ENCODE measurements at places on chromosomes 16 and 17. TPM values are rescaled to one million over a fixed set of nuclear protein-coding genes. Genes with fewer than 3 reads are reported as not detected.

The TNFRSF13B gene
- 0.47 TPM for polyA plus RNA-seq

The CA4 gene
- polyA plus RNA-seq: not detected

GRCh38 chr17:61381537-61381936 lies 18.1 kb upstream of the TBX2 start:
- no peak for DNase-seq
- no peaks in the 10 kb centered on the region for H3K4me1 ChIP-seq
- H3K27ac ChIP-seq: no peak overlapping the region

The USP6 gene
- polyA plus RNA-seq: 0.02 TPM

The FBXO39 gene
- polyA plus RNA-seq: not detected

DNA sequence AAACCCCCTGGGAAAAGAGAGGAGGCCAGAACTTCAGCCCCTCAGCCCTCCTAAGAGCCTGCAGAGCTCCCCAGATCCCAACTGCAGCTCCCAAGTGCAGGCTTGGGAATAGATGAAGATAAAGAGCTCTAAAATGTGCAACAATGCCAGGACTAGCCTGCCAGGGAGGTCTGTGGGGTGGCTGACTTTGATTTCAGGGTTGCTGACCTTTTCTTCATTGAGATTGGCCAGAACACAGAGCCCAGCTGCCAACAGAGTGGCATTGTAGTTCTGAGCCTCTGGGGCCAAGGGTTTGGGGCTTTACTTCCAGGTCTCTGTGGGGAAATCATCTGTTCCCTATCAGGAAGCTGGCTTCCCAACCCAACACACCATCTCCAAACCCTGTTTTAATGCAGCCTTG lies 120.6 kb downstream of the COPRS start:
- H3K27ac ChIP-seq: no peak overlapping the region
- DNase-seq: no peak
- no peaks in the 10 kb centered on the region for H3K4me1 ChIP-seq

The ZG16 gene
- polyA plus RNA-seq: not detected

DNA sequence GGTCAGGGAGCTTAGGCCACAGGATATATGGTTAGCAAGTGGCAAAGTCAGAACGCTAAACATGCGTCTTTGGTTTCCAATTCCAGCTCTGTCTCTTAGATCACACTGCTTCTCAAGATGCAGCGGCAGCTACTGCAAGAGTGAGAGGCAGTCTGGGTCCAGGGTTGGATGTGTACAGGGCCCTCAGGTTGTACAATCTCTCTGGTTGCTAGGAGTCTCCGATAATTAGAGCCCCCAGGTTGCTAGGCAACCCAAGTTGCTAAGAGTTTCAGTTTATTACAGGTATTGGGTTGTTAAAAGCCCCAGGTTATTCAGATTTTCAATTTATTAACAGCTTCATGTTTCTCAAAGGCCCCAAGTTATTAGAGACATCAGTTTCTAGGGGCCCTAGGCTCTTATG lies 15.5 kb upstream of the SPACA3 start:
- DNase-seq: no peak
- H3K27ac ChIP-seq: no peak overlapping the region
- no peaks in the 10 kb centered on the region for H3K4me1 ChIP-seq
- H3K4me3 ChIP-seq: no peak overlapping the region

DNA sequence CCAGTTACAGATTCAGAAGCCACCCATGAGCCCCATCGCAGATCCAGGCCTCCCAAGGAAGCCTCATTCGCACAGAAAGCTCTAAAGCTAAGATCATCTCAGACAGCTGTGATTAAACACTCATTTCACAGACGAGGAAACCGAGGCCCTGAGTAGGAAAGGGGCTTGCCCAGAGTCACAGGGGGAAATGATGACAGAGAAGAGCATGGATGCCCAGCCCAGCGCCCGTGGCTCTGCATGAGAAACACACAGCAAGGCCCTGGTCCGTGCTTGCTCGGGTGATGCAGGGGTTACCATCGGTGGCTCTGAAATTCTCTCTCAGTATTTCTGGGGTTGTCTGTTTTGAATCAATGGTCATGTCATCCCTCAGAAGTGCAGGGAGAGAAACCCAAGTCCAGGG lies 109.6 kb downstream of the C16orf78 start:
- H3K4me3 ChIP-seq: no peak overlapping the region
- no peaks in the 10 kb centered on the region for H3K36me3 ChIP-seq
- no peak for DNase-seq
